ENCODE measurements at places on chromosomes 4 and X.

DNA sequence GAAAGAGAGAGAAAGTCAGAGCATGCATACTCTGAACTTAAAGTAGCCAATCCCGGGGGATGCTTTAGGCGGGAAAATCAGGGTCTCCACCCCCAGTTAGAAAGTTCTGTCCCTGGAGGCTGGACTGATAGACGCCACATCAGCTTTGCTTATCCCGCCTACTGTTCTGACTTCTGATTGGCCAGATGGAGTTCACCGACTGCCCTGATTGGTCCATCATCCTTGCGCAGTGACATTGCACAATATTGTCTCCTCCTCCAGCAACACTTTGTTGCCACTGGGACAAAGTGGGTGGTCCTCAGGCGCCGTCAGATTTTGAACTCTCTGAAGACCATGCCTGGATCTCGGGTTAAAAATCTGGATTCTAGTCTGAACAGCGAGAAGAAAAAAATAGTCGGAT is 50.3 kb downstream of the SSX3 start:
- DNase-seq = no peak

- DNase-seq = no peak
These were observed 76.1 kb upstream of the STS start for GRCh38 chrX:7071390-7071789.

DNA sequence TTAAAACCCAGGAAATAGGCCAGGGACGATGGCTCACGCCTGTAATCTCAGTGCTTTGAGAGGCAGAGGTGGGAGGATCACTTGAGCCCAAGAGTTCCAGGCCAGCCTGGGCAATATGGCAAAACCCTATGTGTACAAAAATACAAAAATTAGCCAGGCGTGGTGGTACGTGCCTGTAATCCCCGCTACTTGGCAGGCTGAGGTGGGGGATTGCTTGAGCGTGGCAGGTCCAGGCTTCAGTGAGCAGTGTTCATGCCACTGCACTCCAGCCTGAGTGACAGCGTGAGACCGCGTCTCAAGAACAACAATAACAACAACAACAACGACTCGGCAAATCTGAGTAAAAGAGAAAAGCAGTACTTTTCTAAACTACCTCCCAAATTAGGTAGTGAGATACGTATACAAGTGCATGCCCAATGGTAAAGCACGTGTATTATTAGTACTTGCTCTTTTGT is 13.0 kb upstream of the NDUFC1 start:
- no peak for DNase-seq

DNA sequence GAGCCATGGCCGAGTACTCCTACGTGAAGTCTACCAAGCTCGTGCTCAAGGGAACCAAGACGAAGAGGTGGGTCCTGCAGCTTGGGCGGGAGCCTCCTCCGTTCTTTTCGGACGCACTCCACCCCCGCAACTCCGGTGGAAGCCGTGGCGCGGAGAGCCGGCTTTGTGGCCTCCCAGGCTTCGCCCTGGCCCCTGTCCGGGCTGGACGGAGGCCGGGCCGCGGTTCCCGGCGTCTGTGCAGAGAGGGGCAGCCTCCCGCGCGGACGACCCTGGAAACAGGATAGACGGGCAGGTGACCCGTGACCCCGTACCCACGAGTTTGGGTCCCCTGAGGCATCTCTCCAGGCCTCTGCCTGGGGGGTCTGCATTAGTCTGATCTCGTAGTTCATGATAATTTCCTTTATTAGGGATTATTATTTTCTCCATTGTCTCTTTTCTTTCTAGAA is 356 bp downstream of the FRG1 start:
- DNase-seq = no peak

- DNase-seq = no peak
These were observed 64.1 kb downstream of the PARM1 start for GRCh38 chr4:74996996-74997395.

- no peak for DNase-seq
These were observed 64.0 kb downstream of the ACOX3 start for GRCh38 chr4:8376361-8377102.

DNA sequence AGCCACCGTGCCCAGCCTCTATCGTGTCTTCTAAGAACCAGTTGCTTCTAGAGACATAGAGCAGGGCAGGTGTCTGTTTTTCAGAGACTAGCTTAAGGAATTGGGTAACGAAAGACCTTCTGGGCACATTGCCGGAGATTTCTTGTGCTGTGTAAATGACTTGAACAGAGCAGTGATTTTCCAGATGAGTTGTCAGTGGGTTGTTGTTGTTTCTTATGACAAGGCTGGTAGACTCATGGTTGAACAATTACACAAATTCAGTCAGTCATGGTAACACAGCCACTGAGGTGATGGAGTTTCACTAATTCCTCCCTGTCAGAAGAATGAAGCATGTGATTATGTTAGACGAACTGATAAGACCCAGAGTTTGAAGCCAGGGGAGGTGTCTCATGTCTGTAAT is 20.5 kb upstream of the DDX3X start:
- no peak for DNase-seq

GRCh38 chrX:112819008-112819640 is 21.5 kb downstream of the AMOT start:
- peak; percentile 76 for DNase-seq

GRCh38 chr4:18973296-18973695 is 951.7 kb upstream of the LCORL start:
- DNase-seq = no peak

- no peak for DNase-seq
These were observed 741.3 kb downstream of the PCDH7 start for GRCh38 chr4:31461421-31461820.

DNA sequence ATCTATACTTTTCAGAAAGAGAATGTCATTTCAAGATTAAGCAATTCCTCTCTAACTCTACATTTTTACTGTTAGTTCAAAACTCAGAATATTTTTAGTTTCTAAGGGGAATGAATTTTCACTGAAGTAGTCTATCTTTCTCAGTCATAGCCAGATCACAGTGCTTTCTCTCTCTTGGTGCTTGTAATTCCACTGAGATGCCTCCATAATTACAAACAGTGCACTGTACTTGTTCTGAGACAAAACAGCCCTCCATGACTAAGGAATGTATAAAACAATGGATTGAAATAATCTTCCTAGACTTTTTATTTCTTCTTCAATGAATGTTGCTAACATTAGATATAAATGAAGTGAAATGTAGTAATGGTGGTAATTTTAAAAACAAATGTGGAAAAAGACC is 603.2 kb upstream of the FAM241A start:
- DNase-seq = no peak

DNA sequence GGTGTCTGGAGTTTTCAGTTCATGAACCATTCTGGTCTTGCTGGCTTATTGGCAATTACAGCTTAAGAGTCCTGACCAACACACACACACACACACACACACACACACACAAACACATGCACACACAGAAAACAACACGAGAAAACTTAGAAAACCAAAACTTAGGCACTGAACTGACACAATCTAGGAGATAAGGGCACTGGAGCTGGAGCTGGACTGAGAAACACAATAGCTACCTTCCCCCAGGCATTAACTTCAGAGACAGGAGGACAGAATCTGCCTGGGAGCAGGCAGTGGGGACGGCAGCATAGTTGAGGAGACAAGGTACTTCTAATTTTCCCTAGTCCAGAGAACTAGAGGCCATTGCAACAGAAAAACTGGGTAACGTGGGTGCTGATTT is 62.3 kb downstream of the LNX1 start:
- DNase-seq = no peak

- DNase-seq = no peak
These were observed 9.5 kb upstream of the NOX1 start for GRCh38 chrX:100883654-100884053.

DNA sequence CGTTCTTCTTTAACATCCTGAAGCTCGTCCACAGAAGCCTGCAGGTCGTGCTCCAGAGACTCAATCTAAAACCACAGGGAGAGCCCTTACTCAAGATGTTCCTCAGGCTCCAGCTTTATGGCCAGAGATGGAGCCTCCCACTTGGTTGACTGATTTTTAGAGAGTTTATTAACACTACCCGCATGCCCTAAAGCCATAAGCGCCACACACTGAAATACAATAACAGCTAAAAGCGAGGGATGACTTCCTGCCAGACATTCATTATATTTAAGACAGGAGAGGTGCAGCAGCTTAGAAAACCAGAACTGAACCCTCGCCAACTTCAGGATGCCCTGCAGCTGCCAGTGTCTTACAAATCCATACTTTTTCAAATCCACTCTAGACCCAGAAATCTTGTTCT is 42.0 kb downstream of the SOD3 start:
- no peak for DNase-seq

All from fibroblast of skin of left quadriceps (primary cell).